ENCODE measurements at places on chromosomes 2 and 18.

DNA sequence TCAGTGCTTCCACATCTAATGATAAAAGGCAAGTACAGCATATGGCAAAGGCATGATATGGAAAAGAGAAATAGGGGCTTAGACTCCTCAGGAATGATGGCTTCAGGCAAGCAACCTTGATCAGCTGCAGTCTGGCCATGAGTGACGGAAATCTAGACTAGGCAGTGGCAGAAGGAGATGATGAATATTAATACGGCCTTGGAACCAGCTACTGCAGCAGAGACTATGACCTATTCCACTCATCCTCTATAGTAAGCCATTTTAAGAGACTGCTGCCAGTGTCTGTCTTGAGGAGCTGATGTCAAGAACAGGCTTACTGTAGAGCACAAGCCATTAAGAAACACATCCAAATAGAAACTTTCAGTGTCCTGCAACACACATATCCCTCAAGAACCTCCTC is 23.7 kb downstream of the ASXL2 start:
- DNase-seq = no peak

- no peak for DNase-seq
Observed at GRCh38 chr2:236867441-236868260, 218.0 kb upstream of the COPS8 start.

DNA sequence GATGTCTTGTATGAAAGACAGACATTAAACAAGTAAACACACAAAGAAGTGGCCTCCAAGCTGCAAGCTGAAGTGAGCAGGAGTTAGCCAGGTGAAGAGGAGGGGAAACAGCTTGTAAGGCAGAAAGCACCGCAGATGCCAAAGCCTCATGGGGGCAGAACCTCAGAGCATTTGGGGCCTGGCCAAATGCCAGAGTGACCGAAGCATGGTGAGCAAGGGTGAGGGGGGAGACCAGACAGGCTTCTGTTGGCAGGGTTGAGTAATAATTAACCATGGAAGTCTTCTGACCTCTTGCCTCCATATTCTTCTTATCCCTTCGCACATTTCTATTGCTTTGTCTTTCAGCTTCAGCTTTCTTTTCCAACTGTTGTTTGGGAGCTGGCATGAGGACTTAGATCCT is 5.6 kb downstream of the QPCT start:
- no peak for DNase-seq

GRCh38 chr2:220891405-220891804 is 680.7 kb downstream of the EPHA4 start:
- DNase-seq = no peak

- no peak for DNase-seq
Observed at GRCh38 chr18:25192065-25192464, 159.9 kb downstream of the ZNF521 start.

GRCh38 chr2:108614043-108614545 is 79.8 kb downstream of the LIMS1 start:
- no peak for DNase-seq

DNA sequence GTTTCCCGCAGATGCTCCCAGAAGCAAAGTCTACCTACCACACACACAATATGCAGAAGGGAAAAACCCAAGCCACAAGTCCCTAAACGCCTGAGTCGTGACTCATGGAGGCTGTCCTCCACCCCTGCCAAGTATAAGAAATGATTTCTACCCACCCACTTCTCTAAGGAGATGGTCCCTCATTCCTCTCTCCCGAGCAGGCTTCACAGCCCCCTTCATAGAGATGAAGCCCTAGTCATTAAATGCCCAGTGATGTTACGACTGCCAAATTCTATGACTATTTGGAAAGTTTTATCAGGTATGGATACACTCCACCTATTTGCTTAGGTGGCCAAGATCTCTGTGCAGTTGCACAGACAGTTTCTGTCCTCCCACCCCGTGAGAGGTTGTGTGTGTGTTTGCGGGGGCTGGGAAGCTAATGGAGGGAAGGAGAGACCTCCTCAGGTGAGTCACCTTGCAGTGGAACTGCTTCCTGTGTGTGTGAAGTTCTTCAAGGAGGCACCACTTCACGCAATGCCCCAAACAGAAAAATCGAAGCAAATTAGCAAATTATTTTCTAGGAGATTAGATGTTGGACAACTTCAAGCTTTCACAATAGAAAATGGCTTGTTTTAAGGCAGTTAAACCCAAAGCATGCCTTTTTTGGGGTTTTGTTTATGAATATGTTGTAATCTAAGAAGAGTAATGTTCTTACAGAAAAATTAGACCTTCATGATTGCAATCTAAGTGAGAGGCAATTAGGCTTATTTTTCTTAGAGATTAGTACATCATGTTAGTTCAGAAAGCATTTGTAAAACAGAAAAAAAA is 175.2 kb downstream of the TGIF1 start:
- no peak for DNase-seq

DNA sequence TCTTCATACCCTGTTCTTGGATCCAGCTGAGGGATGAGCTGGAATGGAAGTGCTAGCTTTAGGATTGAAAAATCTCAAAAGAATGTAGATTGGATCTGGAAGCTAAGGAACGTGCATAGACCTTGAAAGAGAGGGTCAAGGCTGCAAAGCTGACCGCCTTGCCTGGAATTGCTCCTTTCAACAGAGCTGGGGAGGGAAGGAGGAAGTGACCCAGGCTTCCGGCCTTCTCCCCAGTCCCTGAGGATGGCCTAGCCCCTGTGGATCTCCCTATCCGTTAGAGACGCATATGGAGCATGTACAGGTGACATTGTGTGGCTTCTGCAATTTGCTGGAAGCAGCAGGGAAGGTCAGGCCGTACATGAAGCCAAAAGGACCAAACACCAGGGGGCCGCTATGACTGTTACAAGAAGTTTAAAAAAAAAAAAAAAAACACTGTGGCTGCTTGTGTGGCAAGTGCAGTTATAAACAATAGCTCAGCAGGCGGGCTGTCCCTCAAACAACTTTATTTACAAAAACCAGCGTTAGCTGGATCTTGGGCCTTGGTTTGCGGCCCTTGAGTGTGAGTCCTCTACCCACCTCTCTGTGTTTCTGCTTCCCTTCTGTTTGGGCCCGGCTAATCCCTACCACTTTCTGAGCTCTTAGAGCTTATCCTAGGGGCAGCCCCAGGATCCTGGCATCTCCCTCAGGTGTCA is 227.6 kb downstream of the SEPTIN10 start:
- no peak for DNase-seq

DNA sequence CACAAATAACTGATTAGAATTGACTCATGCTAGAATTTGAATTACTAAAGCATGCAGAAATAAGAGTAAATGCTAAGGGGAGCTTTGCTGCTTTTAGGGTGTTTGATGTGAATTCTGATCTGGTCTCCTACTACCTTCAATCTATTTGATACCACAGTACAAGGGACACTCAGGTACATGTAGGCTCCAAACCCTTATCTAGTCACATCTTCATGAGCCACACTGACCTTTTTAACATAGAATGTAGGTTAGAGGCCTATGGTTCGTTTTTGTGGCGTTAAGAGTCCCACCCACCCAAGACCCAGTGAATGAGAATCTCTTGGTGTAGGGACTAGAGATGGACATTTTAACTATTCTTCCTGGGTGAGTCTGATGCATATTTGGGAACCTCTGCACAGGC is 65.7 kb downstream of the PLCL1 start:
- no peak for DNase-seq

- no peak for DNase-seq
Observed at GRCh38 chr2:241862775-241863535, 4.3 kb upstream of the PDCD1 start.

- no peak for DNase-seq
Observed at GRCh38 chr2:67996772-67997527, 65.9 kb downstream of the C1D start.

DNA sequence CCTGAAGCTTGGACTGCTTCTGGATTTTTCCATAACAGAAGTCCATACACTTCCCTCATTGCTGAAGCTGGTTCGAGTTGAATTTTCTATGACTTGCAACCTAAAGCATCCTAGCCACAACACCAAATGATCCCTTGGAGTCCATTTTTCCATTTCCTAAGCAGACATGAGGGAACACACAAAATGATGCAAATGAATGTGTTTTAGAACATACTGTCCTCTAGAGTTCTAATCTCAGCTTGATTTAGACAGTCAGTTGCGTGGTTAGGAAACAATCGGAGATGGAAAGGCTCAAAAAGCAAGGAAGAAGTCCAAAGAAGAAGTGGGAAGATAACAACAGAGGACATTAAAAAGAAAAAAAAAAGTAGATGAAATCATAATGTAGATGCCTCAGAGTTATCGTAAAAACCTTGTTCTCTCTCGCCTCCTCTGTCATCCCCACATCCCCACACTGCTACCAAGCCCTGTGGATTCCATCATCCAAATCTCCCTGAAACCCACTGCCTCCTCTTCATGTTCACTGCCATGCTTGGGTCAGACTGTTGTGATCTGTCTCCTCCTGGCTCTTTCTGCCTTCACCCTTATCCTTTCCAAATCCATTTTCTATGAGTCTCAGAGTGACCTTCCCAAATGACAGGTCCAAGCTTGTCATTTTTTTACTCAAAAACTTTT is 58.4 kb downstream of the TMEM247 start:
- DNase-seq = no peak

GRCh38 chr2:158321264-158321663 is 135.3 kb downstream of the CCDC148 start:
- DNase-seq = no peak

- DNase-seq = no peak
Observed at GRCh38 chr2:43142921-43143438, 83.4 kb downstream of the ZFP36L2 start.

DNA sequence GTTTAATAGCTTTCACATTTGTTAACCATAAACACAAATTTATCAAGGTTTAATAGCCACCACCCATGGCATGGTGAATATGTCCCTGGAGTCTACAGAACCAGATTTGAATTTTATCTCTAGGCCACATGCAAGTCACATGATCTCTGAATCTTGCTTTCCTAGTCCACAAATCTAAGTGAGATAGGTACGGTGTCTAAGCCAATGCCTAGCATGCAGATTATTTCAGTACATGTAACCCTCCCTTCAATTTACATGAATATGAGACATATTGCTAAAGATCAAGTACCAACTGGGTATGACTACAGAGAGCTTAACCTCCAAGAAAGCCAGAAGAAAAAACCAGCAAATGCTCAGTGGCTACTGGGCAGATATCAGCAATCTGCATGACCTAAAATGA is 10.0 kb downstream of the ZNF24 start:
- DNase-seq = no peak

- no peak for DNase-seq
Observed at GRCh38 chr18:63309422-63309821, 10.1 kb downstream of the BCL2 start.

DNA sequence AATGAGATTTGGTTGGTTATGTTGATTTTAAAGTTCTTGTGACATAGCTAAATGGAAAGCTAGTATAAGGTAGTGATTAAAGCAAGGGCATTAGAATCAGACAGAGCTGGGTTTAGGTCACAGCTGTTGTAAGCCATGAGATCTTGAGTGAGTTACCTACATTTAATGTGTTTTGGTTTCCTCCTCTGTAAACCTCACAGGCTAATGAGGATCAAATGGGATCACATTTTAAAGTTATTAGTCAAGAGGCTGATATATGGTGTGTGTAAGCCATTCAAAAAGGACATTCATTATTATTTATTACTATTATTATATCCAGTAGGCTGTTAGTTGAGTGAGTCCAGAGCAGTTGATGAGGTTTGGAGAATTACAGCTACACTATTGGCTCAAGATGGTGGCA is 416.2 kb downstream of the IRS1 start:
- DNase-seq = no peak

DNA sequence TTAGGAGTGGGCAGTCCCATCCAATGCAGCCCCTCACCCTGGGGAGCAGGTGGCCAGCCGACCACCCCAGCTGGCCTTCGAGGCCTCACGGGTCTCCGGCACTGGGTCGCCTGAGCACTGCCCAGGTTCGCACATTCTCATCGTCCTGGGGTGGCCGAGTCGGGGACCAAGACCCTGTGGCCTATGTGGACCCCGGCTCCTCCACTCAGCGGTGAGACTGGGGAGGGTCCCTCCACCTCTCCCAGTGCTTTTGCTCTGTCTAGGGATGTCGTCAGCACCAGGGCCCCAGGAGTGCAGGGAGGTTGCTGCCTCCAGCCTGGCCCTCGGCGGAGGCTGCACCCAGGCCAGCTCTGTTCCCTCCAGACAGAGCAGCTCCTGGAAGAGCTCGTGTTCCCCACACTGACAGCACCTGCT is 89.6 kb downstream of the TPO start:
- no peak for DNase-seq

DNA sequence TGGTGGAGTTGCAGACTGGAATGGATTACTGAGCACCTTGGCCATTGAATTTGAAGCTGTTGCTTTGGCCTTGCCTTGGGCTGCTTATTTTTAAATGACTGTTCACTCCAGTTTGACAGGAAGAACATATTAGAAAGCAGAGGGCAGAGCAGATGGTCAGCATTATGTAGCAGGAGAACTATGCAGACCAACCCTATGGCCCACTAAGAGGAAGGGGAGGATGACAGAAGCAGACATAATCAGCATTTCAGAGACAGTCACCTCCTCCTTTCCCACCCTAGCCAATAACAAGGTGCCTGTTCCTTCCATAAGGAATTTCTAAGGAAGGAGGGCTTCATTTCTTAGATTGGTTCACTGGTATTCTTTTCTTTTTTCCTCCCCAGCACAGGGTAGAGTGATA is 2.4 kb downstream of the CHRNA1 start:
- DNase-seq = no peak

DNA sequence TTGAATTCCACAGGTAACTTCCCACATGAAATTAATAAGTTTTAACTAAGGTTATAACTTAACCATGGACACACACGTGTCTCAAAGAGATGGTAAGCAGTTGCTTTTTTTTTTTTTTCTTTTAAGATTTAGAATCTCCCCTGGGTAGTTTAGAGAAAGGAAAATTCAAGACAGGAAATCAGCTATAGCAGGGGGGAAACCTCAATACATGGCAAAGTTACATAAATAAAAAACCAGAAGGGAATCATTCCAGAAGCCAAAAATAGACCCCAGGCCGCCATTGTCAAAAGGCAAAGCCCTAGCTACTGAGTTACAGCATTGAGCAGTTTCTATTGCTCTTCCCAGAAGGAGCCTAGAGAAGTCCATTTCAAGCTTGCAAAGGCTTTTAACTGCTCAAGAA is 91.5 kb upstream of the ZNF236 start:
- no peak for DNase-seq
